Dermis microvascular lymphatic vessel endothelial cell (primary cell): ENCODE measurements at places on chromosomes 12 and 14. TPM values are rescaled to one million over a fixed set of nuclear protein-coding genes. Genes with fewer than 3 reads are reported as not detected.

SERPINA12 gene
- total RNA-seq, result not detected in 2 replicates

DNA sequence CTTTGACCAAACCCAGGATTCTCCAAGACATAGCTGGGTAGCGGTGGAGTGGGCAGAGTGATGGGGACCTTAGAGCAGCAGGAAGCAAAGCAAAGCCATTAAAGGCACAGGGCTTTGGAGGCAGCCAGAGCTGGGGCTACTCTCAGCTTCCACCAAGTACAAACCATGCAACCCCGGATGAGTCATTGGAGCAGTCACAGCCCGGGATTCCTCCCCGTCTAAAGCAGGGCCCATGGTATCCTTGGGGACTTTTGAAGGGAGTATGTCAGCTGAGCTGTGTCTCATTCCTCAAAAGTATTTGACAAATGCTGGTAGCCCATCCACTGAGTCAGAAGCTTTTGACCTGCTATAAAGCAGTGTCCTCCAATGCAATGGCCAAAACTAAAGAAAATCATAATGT is 9.7 kb upstream of the IFI27 start:
- DNase-seq, result no peak

DNA sequence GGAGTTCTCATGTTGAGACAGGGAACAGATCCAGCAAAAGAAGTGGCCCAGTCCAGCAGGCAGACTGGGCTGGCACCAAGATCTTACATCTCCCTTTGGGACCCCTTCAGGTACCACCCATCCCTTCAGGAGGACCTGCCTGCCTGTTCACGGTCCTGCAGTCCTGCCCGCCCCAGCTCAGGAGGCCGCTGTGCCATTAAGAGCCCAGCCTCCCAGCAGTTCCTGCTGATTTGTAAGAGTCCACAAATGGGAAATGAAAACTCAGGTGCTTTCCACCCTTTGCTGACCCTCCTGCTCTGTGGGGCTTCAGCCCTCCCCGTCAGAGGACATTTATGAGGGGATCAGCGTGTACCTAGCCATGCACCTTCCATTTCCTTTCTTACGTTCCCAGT is 39.5 kb downstream of the C14orf132 start:
- DNase-seq, result no peak

DNA sequence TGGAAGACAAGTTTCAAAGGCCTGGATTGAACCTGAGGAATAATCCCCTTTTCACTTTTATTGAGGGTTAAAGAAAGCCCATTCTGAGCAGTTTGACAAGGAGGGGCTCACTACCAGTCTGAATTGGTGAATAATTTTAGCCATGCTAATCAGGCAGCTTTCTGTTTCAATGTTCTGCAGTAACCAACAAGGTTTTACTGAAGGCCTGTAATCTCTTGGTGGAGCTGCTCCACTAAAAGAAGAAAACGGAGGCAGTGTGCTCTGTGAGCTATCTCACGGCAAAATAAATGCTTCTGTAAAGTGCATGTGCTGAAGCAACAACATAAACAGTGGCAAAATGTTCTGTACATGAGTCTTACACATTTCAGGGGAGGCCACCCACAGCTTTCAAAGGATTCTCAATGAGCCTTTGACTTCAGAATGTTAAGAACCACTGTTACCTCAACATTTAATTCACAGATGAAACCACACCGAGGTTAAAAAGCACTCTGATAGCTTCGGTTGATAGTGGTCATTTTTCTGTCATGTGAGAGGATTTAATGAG is 111.2 kb downstream of the LRIG3 start:
- DNase-seq, result no peak

GRCh38 chr12:45268672-45269411 is 52.9 kb downstream of the ANO6 start:
- peak; percentile 45 for DNase-seq

DNA sequence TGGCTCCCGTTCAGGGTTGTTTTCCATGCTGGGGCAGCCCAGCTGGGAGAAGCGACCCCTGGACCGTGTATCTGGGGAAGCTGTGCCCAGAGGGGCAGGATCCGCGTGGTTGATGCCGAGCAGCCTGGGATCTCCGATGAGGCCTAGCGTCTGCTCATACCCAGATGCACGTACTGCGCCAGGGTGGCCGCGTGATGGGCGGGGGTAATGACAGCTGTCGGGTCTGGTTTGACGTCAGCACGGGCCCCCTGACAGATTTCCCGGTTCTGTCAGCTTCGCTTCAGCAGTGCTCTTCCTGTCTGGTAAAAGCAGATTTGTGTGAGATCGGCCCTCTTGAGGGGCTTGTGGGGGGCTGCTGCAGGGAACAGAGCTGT is 147.3 kb downstream of the TSPAN9 start:
- DNase-seq, result no peak

- DNase-seq, result no peak
Observed at GRCh38 chr14:24938593-24938992, 111.4 kb downstream of the STXBP6 start.

- DNase-seq, result no peak
Observed at GRCh38 chr12:92466391-92467305, 236.1 kb upstream of the PLEKHG7 start.

DNA sequence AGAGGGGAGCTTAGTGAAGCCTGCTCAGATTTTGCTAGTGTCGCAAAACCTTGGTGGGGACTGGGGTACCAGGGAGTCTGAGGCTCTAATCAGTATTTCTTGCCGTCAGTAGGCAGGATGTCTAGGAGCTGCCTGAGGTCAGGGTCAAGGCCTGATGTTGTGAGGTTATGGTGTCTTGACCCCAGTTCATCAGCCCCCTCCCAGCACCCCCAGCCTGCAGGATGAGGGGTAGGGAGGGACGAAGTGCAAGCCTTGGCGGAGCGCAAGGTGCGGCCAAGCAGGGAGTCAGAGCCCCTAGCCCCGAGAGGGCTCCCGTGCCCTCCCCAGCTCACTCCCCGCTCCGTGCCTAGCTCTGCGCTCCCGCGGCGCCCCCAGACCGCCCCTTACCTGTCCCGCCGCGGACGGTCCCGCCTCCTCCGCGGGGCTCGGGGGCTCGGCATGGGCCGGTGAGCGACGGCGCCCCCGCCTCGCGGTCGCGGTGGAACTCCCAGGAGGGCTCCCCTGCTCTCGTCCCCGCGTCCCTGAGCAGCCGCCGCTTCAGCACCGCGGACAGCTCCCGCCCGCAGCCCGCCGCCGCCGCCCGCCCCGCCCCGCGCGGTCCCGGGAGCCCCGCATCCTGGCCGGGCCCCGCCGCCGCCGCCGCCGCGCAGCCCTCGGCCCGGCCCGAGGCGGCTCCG is 347 bp downstream of the SYNDIG1L start:
- peak; percentile 26 for DNase-seq

DNA sequence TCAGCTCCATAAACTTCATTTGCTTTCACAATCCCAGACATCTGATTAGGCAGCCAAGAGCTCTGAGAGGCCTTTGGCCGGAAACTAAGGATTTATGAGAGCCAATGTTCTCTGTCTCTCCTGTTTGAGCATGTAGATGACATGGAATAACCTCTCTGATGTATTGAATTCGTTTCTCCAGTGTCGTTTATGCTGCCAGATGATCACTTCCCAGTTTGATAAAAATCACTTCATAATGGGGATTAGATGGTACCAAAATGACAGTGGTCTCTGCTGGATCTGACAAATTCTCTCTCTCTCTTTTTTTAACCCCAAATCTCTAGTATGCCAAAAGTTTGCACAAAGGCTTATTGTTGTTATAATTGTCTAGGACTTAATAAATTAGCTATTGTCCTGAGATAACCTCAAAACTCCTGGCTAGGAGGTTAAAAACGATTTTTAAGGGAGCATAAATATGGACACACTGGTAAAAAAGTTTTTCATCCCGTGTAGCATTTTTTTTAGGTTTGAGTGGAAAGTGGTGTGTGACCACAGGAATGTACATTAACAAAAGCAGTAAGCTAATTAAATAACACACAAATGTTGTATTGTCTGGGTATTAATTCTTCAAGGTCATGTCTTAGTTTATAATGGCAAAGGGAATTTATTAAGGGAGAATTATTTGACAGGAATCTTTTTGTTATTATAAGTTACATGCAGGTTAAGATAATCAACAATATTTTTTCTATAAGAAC is 82.6 kb upstream of the USP44 start:
- no peak for DNase-seq

GRCh38 chr12:31300341-31300740 is 25.6 kb downstream of the SINHCAF start:
- no peak for DNase-seq

DNA sequence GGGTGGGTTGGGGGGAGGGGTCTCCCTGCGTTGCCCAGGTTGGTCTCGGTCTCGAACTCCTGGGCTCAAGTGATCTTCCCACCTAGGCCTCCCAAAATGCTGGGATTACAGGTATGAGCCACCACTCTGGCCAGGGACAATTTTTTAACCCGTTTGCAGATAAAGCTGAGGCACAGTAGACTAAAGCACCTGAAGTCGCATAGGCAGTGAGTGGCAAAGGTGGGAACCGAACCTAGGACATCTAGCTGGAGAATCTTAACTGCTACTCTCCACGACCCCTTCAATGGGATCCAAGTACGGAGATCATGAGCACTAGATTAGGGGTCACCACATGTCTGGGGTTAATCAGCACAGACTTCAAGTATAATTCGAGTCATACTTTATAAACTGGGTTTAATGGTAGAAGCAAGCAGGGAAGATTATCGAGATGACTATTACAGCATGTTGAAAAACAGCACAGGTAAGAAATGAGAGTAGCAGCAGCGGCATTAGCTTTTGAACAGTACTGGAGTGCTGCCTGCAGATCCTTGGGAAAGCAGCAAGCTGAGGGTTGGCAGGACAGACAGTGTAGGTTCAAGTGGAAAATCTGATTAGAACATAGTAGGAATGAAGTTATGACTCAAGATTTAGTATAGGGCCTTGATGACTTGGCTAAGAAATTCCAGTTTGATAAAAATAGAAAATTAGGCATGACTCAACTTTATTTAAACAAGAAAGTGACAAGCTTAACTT is 23.9 kb downstream of the NID2 start:
- DNase-seq, result peak; percentile 39

- no peak for DNase-seq
Observed at GRCh38 chr12:117014342-117014887, 84.8 kb downstream of the TESC start.

DNA sequence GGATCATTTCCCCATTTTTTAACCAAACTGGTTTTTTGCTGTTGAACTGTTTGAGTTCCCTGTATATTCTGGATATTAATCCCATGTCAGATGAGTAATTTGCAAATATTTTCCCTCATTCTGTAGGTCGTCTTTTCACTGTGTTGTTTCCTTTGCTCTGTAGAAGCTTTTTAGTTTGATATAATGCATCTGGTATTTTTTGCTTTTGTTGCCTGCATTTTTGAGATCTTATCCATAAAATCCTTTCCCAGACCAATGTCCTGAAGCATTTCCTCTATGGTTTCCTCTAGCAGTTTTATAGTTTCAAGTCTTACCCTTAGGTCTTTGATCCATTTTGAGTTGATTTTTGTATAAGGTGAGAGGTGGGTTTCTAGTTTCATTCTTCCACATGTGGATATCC is 71.3 kb downstream of the LRP6 start:
- no peak for DNase-seq

DNA sequence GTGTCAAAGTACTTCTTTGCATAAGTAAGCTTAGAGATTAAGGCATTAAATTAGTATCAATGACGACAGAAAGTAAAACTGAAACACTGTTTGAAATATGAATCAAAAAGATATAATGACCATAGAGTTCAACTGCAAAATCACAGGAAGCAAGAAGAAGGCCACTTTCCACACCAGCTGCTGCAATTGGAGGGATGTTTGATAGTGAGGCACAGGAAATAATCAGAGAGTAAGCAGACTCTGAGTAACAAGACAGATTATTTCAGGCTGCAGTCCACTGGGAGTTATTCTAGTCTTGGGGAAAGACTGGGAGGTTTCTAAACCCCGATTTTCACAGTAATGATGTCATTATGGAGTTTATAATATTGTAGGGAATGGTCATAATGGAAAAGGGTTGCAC is 12.9 kb downstream of the MDGA2 start:
- no peak for DNase-seq

GRCh38 chr12:31872831-31873604 is 86.2 kb upstream of the RESF1 start:
- DNase-seq, result no peak

GRCh38 chr12:59632408-59632807 is 36.6 kb downstream of the SLC16A7 start:
- no peak for DNase-seq

DNA sequence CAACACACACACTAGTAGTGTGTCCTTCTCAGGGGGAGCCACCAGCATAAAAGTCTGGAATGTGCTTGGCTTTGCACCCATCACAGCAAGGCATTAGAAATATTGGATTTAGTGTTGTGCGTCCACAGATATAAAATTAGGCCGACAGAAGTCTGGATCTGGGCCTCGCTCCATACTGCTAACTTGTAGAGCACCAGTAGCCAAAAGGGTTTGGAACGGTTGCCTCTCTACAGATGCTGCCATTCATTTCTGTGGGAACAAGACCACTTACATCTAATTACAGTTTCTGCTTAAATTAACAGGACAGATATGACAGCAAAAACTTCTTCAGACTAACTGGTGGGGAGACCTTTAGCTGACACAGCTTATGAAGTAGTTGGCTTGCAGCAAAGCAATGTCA is 94.2 kb downstream of the EXOC5 start:
- no peak for DNase-seq

GRCh38 chr14:47539031-47539461 is 136.4 kb downstream of the MDGA2 start:
- no peak for DNase-seq

DNA sequence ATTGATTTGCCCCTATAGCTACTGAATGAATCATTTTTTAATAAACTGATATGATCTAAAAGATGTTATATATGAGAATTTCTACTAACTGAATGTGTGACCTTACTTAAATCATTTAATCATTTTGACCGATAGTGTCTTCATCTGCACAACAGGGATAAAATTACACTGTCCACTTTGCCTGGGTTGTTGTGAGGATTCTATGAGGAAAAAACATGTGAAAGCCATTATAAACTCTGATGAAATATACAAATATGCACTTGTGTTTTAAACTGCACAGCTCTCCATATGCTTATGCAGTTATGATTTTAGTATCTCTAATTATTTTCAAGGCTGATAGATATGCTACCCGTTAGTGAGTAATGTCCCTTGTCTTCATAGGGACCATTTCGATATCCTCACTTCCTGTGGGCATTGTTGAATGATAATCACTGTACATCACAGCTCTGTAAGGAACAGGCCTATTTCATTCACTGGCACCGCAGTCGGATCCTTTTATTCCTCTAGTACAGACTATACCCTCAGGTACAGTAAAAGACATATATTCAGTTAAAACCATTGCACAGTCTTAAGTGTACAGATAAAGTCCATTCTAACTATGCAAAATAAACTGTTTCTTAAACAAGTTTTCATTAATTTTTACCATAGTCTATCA is 88.7 kb upstream of the RAP1B start:
- DNase-seq, result no peak

MMP17 gene
- 3.9 and 13.1 TPM in 2 replicates for total RNA-seq

- peak; percentile 15 for DNase-seq
Observed at GRCh38 chr14:31843361-31844091, 233.6 kb upstream of the ARHGAP5 start.

- DNase-seq, result no peak
Observed at GRCh38 chr14:41615011-41615595, 8.4 kb downstream of the LRFN5 start.

GRCh38 chr12:7128681-7129286 is at the start of gene RBP5:
RBP5 (minus strand) TSS chr12:7128889; CDS start chr12:7128775, 114 bp downstream.
- no peak for DNase-seq

- DNase-seq, result no peak
Observed at GRCh38 chr14:104931771-104932675, 7.3 kb downstream of the PLD4 start.

- no peak for DNase-seq
Observed at GRCh38 chr12:91482231-91482630, 299.6 kb upstream of the DCN start.

GRCh38 chr14:54767139-54767431 is 135.5 kb downstream of the GCH1 start:
- no peak for DNase-seq
